Activated CD4-positive, alpha-beta T cell treated with anti-CD3 and anti-CD28 coated beads for 36 hours (primary cell): ENCODE measurements at places on chromosomes 16 and 17. TPM values are rescaled to one million over a fixed set of nuclear protein-coding genes. Genes with fewer than 3 reads are reported as not detected.

GRCh38 chr16:47043200-47043599 is 69.7 kb upstream of the DNAJA2 start:
- no peak for DNase-seq

GRCh38 chr17:77440560-77440981 is 299.8 kb downstream of the SEC14L1 start:
- peak; percentile 70 for DNase-seq

GRCh38 chr17:50551433-50551815 is 4.5 kb downstream of the SPATA20 start:
- no peak for DNase-seq

DNA sequence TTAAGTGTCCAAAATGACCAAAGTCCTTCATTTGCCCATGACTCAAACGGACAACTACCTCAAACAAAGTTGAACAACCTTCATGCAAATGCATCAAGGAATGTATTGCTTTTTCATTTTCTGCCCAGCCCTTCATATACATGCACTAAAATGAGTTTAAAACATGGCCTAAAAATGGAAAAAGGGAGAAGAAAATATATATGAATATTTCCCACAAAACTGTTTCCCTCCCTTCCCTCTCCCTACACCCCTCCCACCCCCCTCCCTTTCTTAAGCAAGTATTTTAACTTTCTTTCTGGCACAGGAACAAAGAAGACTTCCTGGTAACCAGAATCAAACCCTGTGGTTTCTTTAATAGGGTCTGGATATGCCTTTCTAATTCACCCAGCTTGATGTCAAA is 5.5 kb upstream of the FBXL20 start:
- DNase-seq: no peak

DNA sequence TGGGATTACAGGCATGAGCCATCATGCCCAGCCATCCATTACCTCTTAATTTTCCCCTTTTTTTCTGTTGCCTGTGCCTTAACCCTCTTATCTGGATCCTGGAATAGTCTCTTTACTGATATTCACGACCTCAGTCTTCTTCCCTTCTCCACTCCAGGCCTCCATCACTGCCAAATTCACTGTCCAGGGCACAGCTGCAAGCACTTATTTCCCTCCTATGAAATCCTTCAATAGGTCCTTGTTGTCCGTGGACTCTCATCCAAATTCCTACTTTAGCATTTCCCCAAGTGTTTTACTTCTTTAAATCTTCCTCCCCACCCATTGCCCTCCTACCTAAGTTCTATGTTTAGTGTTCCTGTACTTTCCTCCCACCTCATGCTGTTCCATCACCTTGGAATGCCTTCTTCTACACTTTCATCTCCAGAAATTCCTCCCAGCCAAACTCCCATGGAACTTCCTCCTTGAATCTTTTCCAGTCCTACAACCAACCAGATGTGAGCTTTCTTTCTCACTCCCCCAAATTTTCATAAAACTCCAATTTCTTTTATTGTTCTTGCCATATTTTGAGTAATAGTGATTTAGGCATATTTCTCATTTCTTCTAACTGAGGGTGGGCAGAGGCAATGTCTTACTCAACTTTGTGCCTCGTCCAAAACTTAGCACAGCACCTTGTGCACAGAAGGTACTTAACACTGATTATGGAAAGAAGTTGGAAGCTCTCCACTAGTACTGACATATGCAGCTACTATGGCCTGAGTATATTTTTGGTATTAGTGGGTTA is 35.3 kb downstream of the FAM20A start:
- DNase-seq: no peak

- DNase-seq: no peak
Observed at GRCh38 chr16:22638393-22639206, 127.9 kb downstream of the NPIPB5 start.

GRCh38 chr16:46573008-46573833 is 48.0 kb downstream of the SHCBP1 start:
- peak; percentile 13 for DNase-seq

DNA sequence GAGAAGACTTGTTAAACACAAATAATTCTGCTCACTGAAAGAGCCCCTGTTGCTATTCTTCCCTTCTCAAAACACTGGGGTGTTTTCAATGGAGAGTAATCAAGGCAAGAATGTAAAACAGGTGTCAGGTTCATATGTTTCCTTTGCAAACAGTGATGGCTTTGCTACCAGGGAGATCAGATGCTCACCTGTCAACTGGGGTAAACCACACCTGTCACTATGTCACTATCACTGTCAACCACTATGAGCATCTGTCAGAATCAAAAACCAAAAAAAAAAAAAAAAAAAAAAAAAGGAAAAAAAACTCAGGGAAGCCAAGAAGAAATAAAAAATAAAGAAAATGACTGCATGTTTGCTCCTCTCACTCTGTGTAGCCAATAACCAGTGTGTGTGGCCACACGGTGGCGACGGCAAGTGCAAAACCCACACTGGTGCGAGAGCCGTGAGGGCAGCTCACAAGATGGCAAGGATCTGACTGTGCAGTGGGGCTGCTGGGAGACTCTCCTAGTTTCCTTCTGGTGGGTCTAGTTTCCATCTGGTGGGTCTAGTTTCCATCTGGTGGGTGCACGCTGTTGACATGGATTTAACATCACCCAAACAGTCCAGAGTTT is 22.7 kb downstream of the USP22 start:
- peak; percentile 63 for DNase-seq

DNA sequence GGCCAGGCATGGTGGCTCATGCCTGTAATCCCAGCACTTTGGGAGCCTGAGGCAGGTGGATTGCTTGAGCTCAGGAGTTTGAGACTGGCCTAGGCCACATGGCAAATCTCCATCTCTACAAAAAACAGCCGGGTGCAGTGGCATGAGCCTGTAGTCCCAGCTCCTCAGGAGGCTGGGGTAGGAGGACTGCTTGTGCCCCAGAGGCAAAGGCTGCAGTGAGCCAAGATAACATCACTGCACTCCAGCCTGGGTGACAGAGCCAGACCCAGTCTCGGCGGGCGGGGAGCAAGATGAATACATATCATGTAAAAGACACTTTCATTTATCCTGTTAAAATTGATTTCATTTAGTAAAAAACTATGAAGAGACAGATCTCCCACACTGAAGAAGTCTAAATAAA is 54.6 kb downstream of the CREBBP start:
- DNase-seq: no peak

GRCh38 chr17:79137789-79138165 is 63.2 kb downstream of the ENGASE start:
- DNase-seq: no peak

DNA sequence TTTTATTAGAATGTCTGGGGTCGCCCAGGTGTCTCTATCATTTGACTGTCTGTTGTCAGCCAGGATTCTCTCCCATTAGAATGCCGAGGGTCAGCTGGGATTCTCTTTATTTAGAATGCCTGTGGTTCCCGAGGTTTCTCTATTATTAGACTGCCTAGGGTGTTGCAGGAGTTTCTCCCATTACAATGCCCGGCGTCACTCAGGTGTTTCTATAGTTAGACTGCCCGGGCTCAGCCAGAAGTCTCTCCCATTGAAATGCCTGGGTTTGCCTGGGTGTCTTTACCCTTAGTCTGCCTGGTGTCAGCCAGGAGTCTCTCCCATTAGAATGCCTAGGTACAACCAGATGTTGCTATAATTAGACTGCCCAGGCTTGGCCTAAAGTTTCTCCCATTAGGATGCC is 2252.0 kb downstream of the TP53TG3F start:
- DNase-seq: no peak

- no peak for DNase-seq
Observed at GRCh38 chr16:12390644-12391043, 413.0 kb downstream of the CPPED1 start.

- DNase-seq: peak; percentile 56
Observed at GRCh38 chr17:79023886-79024771, at the start of gene C1QTNF1. Gene C1QTNF1 (plus strand): TSS chr17:79024169. CDS start chr17:79043969, 19,800 bp downstream.

DNA sequence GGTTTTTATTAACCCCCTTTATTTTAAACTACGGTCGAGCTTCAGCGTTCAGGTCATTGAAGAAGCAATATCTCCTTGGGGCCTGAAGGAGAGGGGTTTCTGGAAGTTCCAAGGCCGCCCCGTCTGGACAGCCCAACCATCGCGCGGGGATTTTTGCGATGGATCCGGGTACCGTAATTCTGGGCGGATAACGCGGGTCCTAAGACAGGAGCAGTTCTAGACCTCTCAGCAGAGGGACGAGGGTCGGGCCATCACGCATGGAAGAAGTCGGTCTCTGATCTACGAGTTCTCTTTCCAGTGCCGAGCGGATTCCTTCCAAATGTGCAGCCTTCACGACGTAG is 3.6 kb downstream of the BORCS6 start:
- DNase-seq: no peak

GRCh38 chr17:76917829-76918228 is 49.6 kb downstream of the MGAT5B start:
- DNase-seq: no peak

DNA sequence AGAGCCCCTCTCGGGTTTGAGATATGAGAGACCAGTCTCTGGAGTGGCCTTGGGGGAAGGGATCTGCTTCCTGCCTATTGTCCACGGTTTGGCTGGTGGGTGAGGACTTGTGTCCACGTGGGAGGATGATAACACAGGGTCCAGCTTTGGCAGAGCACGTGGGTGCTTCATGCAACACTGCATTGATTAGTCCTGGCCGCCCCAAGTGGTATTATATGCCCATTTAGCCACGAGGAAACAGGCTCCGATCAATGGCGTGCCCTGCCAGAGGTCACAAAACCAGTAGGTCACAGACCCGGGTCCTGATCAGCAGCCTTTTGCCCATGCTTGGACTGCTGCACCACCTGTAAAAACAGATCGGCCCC is 141.6 kb downstream of the RGS9 start:
- DNase-seq: no peak

GRCh38 chr17:65556910-65557348 is 4.5 kb downstream of the AXIN2 start:
- DNase-seq: no peak

GRCh38 chr16:86476956-86477534 is 33.3 kb upstream of the FOXF1 start:
- no peak for DNase-seq

- DNase-seq: no peak
Observed at GRCh38 chr16:69784586-69784985, 22.5 kb downstream of the WWP2 start.

GRCh38 chr17:15512071-15512709 is 44.8 kb upstream of the CDRT4 start:
- DNase-seq: no peak

- no peak for DNase-seq
Observed at GRCh38 chr17:28959471-28959871, 8.2 kb upstream of the PHF12 start.

DNA sequence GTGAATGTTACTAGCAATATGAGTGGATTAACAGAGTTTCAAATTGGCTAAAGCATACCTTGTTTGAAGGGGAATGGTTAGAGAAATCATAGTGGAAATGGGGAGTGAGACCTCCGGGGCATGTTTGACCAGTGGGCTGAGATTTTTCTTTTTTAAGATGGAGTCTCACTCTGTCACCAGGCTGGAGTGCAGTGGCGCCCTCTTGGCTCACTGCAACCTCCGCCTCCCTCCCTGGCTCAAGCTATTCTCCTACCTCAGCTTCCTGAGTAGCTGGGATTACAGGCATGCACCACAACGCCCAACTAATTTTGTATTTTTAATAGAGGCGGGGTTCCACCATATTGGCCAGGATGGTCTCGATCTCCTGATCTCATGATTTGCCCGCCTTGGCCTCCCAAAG is 9.6 kb downstream of the CDRT15 start:
- no peak for DNase-seq

- DNase-seq: peak; percentile 71
Observed at GRCh38 chr16:67169642-67170167, 633 bp upstream of the NOL3 start.

- DNase-seq: no peak
Observed at GRCh38 chr17:6569370-6570285, 13.3 kb upstream of the PITPNM3 start.

Gene AARSD1
- 40.8 TPM for total RNA-seq

Gene PRSS33
- not detected for total RNA-seq

Gene SBK1
- 6.6 TPM for total RNA-seq

Gene WFIKKN2
- total RNA-seq: not detected

Gene KRT14
- total RNA-seq: not detected

Gene CD79B
- 19.8 TPM for total RNA-seq

Gene NDUFAF8
- 31.0 TPM for total RNA-seq

Gene CCL8
- not detected for total RNA-seq

Gene DNAI2
- total RNA-seq: 0.49 TPM

Gene FGF11
- total RNA-seq: 6.9 TPM

Gene MYH8
- not detected for total RNA-seq

Gene DPEP2
- 3.2 TPM for total RNA-seq

Gene SOST
- total RNA-seq: not detected

Gene MPV17L
- not detected for total RNA-seq

Gene SMPD3
- total RNA-seq: 0.37 TPM

Gene OR1A1
- not detected for total RNA-seq

Gene MLYCD
- 3.3 TPM for total RNA-seq

Gene SOX15
- total RNA-seq: not detected
